ENCODE measurements at places on chromosomes 7 and 10.

- DNase-seq, result peak; percentile 54
Measured at GRCh38 chr10:103685880-103686669, 169.3 kb downstream of the SH3PXD2A start.

GRCh38 chr10:14356921-14357320 lies 26.2 kb upstream of the FRMD4A start:
- no peak for DNase-seq

GRCh38 chr10:88408096-88408495 lies 175.0 kb downstream of the RNLS start:
- no peak for DNase-seq

DNA sequence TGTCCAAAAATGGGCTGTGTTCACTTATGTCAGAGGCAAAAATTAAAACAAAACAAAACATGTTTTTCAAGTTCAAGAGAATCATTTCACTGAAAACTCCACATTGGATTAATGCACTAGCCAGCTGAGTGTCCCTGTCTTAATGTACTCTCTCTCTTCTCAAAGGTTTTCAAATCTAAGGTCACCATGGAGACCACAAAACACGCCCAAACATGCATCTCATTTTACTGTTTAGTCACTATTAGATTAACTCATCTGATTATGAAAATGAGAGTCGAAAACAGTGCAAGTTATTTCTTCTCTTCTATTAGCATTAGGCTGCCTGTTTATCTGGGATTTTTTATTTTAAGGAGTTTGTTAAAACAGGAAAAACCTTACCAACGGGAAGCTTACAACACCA lies 70.8 kb upstream of the ASAH2 start:
- no peak for DNase-seq

DNA sequence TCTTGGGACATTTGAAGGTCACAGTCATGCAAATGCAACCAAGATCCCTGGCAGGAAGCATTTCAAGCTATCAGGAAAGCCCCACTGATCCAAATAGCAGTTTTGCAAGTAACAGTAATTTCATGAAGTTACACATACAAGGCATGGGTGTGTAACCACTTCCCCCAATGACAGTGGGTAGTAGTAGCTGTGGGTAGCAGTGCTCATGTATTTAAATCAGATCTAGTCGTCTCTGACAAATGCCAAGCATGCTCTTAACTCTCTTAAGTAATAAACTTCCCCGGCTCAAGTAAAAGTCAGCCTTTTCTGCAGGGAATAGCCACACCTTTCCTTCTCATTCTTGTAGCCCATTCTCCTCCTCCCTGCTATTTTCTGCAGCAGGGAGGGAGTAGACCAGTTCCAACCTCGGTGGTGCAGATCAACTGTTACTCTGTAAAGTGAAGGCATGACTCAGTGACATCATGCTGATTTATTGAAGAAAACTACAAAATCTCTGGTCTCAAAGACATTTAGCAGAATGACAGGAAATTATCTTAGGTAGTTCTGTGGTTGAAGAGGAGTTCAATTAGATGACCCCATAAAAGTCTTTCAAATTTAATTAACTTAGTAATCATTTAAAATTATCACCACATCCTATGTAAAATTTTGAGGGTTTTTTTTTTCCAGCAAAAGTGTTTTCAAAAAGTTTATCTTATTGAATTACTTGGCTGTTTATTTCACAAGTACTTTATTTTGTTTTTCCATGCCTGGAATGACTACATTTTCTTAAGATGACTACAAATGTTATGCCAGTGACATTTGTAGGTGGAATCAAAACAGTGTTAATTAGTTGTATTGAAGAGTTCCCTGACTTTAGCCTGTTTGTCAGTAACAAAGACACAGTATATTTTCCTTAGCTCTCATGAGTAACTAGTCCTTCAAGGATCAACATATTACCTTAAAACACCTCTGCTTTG lies 568.3 kb downstream of the INHBA start:
- no peak for DNase-seq

DNA sequence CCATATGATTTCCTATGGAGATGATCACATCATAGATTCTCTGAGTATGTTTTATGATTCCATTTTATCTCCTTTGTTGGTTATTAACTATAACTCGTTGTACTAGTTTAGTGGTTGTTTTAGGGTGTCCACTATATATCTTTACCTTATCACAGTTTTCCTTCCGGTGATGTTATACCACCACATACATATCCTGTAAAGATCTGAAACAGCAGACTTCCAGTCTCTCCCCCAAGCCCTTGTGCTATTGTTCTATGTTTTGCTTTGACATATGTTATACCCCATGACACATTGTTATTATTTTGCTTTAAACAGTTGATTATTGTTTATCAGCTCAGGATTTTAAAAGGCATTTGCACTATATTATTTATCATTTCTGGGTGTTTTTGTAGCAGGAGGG lies 7.3 kb downstream of the IL15RA start:
- DNase-seq, result no peak

- DNase-seq, result no peak
Measured at GRCh38 chr7:41586931-41587640, 115.8 kb downstream of the INHBA start.

- DNase-seq, result no peak
Measured at GRCh38 chr7:24709585-24710360, 47.5 kb downstream of the GSDME start.

DNA sequence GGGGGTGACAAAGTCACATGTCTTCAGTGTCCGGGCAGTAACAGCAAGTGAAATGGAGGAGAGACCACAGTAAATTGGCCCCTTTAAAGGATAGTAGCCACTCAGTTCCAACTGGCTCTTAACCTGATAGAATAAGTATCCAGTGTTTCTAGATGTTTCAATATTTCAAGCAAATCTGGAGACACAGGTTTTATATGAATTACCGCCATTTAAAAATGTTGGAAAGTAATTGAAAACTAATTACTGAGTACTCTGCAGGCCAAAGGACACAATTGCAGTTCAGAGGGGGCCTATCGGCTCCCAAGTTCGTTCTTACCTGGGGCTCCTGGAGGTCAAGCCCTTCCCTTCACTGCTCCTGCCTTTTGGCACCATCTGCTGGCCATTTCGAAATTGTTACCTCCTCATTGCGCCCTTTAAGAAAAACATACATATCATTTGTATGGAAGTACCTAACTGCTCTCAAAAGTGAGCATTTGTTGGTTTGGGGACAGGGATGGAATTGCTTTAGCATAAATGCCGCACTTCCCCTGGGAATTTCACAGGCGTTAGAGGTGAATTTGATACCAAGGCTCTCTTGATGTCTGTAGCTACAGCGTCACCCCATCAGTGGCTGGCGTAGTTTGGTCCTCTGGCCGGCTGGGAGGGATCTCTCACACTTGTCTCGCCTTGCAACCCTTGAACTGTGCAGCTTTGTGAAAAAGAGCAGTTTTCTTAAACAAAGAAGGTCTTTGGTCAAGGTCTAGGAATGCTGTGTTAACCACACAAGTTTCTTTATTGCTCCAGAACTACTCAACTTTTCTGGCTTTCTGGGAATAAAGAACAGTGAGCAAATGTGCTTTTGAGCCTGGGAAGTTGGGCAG lies 220.0 kb downstream of the ARHGAP21 start:
- DNase-seq, result no peak

DNA sequence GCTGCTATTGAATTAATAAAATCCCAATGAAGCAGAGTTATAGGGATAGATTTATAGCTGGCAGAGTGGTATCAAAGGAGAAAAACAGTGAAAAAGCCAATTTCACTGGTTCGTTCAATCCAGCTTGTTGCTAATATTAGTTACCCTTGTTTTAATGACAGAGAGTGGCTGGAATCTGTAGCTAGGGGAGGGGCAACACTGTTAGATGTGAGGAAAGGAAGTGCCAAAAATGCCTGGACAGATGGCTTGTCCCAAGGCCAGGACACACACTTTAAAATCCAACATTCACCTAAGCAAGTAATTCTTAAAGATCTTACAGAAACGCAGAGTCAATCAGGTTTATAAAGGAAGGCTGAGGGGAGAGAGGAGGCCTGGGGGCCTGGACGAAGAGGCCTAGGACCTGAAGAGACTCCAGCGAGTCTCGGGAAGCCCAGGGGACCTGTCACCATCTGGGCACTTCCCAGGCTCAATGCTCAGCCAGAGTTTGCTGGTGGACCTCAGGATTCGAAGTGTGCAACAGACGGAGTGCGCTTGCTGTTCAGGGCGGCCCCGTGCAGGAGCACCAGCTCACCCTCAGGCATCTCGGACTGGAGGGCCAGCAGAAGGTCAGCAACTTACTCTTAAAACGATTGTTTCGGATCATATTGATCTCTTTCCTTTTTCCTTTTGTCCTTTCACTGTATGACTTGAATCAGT lies 36.7 kb downstream of the TMEM248 start:
- DNase-seq, result no peak

DNA sequence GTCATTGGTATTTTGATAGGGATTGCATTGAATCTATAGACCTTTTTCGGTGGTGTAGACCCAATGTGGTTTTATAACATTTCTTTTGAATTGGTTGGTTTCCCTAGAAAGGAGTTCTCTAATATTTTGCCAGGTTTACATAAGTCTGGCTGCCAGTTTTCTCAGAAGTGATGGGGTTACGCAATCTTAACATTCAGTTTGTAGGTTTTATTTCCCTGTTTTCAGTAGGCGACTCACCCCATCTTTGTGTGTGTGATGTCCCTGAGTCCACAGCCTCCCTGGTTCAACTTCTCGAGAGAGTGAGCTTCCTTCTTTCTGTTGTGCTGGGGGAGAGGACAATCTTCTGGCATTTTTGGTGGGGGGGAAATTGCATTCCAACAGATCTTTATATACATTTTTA lies 9.6 kb upstream of the KIF5B start:
- DNase-seq, result no peak

GRCh38 chr10:4736608-4737007 lies 89.4 kb upstream of the AKR1E2 start:
- DNase-seq, result no peak

GRCh38 chr10:81871558-81871957 lies 3.4 kb upstream of the NRG3 start:
- no peak for DNase-seq

DNA sequence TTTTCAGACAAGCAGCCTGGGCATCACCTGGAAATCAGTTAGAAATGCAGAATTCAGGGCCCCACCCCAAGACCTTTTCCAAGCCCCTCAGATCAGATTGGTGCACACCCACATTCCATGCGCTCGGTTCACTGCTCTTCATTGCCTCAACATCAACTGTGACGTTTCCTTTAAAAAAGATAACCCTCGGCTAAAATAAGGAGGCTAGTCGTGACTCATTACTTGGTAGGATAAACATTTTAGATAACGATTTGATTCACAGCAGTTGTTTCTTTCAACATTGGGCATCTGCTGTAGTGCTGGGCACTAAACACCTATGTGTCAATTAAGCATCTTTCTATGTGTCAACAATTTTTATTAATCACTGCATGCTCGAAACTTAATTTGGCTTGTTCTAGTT lies 191.1 kb upstream of the LRGUK start:
- no peak for DNase-seq

- DNase-seq, result no peak
Measured at GRCh38 chr7:151724920-151725584, 151.9 kb downstream of the PRKAG2 start.

DNA sequence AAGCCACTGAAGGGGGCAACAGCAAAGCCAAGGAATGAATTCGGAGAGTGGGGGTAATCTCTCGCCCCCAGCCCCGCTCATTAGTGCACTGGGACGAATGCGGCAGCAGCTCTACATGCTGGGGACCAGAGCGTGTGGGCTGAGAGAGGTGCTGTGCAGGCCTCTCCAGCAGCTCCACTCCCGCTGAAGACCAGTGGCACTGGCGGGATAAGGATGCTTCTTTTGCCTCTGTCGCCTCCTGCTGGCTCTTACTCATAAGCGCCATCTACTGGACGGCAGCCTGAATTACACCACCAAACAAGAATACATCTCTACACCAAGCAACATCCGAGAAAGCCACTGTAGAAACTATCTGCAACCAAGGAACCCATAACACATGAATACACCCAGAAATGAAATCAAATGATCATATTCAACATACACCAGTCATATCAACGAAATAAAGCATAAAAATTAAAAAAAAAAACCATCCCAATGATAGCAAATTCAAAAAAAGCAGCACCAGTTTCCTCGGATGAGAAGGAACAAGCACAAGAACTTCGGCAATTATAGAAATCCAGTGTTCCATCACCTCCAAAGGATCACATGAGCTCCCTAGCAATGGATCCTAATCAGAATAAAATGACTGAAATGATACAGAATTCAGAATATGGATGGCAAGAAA lies 79.0 kb upstream of the TMEM168 start:
- DNase-seq, result no peak

GRCh38 chr10:6595499-6595898 lies 15.4 kb upstream of the PRKCQ start:
- no peak for DNase-seq

- no peak for DNase-seq
Measured at GRCh38 chr10:27568196-27569175, 64.4 kb downstream of the RAB18 start.

GRCh38 chr10:112421731-112422130 lies 25.0 kb downstream of the ZDHHC6 start:
- DNase-seq, result no peak

DNA sequence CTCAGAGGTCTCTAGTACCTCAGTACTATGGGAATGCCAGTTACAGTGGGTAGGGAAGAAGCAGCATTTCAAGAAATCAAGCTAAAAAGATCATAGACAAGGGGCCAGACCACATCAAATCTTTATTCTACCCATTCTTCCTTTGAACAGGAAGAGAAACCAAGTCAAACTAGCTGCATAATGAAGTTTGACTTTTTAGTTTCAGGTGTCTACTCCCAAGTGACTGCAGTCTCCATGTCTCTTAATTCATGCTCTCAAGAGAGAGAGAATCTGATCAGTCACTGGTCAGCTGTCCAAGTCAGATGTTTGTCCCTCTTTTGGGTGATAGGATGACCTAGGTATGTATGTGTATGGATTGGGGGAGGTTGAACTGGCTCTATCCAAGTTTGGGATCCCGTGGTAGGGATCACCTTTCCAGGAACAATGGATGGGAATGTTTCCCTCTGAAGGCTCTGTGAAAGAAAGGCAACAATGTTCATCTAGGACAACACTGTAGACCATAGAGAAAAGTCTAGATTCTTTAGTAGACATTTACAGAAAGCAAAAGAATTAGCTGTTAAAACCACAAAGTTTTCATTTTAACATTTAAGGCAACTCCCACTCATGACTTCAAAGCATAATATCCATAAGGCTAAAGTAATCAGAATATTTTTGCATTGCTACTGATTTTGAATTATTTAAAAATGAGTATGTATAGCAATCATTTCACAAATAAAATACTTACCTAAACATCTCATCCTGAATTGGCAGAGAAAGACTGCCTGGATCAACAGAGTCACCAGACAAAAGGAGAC lies 30.1 kb upstream of the PRTFDC1 start:
- DNase-seq, result no peak

DNA sequence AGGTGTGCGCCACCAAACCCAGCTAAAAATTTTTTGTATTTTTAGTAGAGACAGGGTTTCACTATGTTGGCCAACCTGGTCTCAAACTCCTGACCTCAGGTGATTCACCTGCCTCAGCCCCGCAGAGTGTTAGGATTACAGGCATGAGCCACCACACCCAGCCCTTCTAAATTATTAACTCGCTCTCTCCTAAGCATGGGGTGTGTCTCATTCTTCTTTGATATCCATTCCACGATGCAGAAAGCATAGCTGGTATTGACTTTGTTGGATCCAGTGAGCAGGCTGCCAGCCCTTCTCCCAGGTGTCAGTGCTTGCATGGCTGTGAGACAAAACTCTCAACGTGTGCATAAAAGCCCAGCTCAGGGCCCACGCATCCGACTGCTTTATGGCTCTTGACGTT lies 254.1 kb upstream of the PFKP start:
- no peak for DNase-seq

Data from activated CD4-positive, CD25-positive, alpha-beta regulatory T cell (primary cell).